ENCODE measurements at places on chromosomes 13 and 19. TPM values are rescaled to one million over a fixed set of nuclear protein-coding genes. Genes with fewer than 3 reads are reported as not detected.
A peak's percentile ranks its signal among the peaks of the same experiment; 100 is the strongest.

The TNFSF9 gene
- 0.38 TPM for total RNA-seq

The ZNF850 gene
- 5.2 TPM for total RNA-seq

The KLK7 gene
- total RNA-seq: not detected

The KANK2 gene
- total RNA-seq: 326 TPM

GRCh38 chr19:34104096-34104495 lies 68.2 kb upstream of the LSM14A start:
- no peak overlapping the region for H3K27ac ChIP-seq
- no peaks in the 10 kb centered on the region for H3K4me1 ChIP-seq
- H3K4me3 ChIP-seq: no peak overlapping the region
- peaks cover 61% of the 10 kb centered on the region for H3K27me3 ChIP-seq
- no peaks in the 10 kb centered on the region for H3K36me3 ChIP-seq

- no peaks in the 10 kb centered on the region for H3K36me3 ChIP-seq
- no peaks in the 10 kb centered on the region for H3K4me1 ChIP-seq
- no peak overlapping the region for H3K27ac ChIP-seq
- H3K27me3 ChIP-seq: peaks cover 96% of the 10 kb centered on the region
- no peak for DNase-seq
Observed at GRCh38 chr19:41774515-41774980, 19.2 kb downstream of the CEACAM6 start.

- H3K36me3 ChIP-seq: no peaks in the 10 kb centered on the region
- no peak overlapping the region for H3K27ac ChIP-seq
- H3K4me3 ChIP-seq: no peak overlapping the region
- H3K4me1 ChIP-seq: peaks cover 17% of the 10 kb centered on the region
Observed at GRCh38 chr13:109666656-109667055, 119.7 kb downstream of the IRS2 start.

DNA sequence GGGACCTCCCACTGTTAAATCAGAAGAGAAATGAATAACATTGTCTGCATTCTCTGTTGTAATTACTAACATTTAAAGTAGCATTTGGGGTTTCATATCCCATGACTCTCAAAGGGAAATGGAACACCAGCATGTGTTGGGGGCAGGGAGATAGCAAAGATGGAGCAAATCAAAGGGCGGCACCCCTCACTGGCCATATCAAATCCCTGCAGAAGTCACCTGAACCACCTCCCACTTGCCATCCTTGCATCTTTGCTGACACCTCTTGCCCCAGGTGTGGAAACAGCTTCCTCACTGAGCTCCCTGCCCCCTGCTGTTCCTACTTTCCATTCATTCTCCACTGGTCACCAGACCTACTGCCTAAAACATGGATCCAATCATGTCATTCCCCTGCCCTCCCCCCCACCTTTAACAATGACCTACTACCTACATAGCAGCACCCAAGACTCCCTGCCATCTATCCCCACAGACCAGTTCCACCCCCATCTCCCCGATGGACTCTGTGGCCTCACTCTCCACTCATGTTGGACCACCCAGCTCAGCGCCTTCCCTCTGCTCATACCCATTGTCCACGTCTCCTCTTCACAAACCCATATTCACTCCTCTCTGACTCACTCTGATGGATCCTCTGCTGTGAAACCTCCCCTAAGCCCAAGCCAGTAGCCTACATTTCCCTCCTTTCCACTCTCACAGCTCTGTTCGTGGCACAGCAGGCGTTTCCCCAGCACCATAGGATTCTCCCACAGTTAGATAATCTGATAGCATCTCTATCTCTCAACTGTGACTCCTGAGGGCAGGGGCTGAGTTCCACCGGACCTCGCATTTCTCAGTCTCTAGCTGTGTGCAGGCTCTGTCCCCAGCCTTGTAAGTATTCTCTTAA lies 55.9 kb downstream of the DLEU7 start:
- H3K4me3 ChIP-seq: no peak overlapping the region
- no peaks in the 10 kb centered on the region for H3K4me1 ChIP-seq
- no peak for DNase-seq
- H3K27me3 ChIP-seq: no peaks in the 10 kb centered on the region
- H3K27ac ChIP-seq: no peak overlapping the region
- no peaks in the 10 kb centered on the region for H3K36me3 ChIP-seq

DNA sequence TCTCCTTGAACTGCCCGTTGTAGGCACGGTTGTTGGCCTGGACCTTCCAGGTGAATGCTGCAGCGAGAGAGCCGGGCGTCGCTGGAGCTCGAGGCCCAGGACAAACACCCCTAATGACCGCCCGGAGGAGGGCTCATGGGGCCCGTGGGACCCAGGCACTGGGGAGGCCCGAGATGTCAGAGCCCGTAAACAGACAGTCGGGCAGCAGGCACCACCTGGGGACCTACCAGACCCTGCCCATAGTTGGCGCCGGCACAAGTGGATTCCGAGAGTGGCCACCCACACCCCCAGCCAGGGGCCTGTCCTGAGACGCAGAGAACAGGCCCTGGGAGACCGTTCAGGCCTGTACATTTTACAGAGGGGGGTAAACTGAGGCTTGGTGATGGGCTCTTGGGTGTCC lies 2.4 kb downstream of the ATP8B3 start:
- H3K36me3 ChIP-seq: no peaks in the 10 kb centered on the region
- H3K4me3 ChIP-seq: no peak overlapping the region
- no peaks in the 10 kb centered on the region for H3K27me3 ChIP-seq
- no peak for DNase-seq

The AMER2 gene
- total RNA-seq: not detected

The LILRB2 gene
- 1.7 TPM for total RNA-seq

DNA sequence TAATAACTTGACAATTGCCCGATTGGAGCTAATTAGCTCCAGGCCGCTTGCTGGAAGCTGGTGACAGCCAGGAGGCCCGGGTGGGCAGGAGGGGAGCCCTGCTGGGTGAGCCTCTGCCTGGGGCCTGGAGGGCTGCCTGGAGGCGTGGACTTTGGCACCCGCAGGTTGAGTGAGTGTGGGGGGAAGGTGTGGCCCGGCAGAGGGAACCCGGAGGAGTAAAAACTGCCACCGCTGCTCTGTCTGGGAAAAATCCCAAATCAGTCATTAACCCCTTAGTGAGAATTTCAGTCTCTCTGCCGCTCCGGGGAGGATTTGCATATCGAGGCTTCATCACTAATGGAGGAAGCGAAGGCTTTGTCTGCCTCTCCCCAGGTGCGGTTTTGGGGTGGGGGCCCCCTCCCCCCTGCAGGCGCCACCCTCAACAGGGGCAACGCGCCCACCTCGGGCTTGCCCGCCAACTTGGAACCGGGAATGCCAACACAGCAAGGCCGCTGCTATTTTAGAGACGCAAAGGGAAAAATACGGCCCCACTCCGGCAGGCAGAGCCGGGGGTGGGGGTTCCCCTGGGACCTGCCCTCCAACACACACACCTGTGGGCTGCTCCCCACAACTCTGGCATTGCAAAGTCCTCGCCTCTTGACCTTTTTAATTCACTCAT lies 6.2 kb downstream of the EFNA2 start:
- no peak overlapping the region for H3K4me3 ChIP-seq
- no peak for DNase-seq
- no peaks in the 10 kb centered on the region for H3K36me3 ChIP-seq

DNA sequence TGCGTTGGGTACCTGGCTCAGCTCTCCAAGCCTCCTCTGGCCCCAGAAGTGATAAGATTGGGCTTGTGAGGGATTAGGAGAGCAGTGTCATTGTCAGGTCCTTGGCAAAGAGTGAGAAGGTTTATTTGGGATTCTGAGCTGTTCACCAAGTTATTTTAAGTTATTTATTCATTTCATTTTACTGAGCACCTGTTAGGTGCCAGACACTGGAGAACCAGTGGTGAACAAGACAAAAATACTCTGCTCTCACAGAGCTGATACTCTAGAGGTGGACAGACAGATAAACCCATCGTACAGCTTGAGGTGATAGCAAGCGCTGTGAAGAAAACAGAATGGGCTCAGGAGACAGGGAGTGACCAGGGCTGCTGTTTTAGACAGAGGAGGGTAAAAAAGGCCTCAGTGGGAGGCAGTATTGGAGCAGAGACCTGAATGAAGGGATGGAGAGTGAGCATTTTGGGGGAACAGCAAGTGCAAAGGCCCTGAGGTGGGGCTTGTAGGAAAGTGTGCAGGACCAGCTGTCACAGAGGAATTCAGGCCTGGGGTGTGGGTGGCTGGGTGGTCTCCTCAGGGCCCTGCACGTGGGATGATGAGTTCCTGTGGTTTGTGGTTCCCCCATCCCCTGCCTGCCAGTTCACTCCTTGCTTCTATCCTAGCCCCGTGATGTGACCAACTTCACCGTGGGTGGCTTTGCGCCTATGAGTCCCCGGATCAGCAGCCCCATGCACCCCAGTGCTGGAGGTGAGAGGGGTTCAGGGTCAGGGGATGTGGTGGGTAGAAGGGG lies 8.7 kb upstream of the TIMM50 start:
- H3K4me3 ChIP-seq: no peak overlapping the region
- H3K4me1 ChIP-seq: peaks cover 11% of the 10 kb centered on the region
- DNase-seq: no peak
- H3K27me3 ChIP-seq: no peaks in the 10 kb centered on the region

DNA sequence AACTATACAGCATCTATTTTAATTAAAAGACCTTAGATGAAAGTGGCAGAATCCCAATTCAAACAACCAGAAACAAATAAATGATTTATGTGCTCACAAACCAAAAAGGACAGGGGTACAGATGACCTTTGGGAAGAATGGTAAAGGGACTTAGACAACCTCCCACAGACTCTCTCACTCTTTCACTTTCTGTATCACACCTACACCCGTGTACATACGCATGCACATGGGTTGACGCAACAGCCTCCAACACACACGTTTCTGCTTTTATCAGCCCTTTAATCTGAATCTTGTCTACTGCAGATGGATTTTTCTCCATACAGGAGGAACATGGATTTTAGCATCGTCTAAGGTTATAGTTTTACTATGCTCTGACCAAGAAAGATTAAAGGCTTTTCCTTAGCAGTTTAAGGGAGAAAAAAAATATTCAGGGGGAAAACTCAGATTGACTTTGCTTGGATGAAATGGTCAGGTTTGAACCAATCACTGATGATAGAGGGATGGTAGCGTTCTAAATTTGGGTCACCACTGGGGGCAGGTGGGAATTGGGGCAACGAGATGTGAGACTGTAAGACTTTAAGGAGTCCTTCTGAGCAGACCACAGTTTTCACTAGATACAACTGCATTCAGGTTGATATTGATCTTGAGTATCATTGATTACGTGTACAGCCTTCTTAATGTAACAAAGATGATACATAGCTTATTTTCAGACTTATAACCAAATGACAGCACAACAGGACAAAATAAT lies 166.1 kb downstream of the ITGBL1 start:
- no peak for DNase-seq
- H3K27me3 ChIP-seq: no peaks in the 10 kb centered on the region
- H3K36me3 ChIP-seq: no peaks in the 10 kb centered on the region
- H3K4me1 ChIP-seq: no peaks in the 10 kb centered on the region
- H3K4me3 ChIP-seq: no peak overlapping the region

DNA sequence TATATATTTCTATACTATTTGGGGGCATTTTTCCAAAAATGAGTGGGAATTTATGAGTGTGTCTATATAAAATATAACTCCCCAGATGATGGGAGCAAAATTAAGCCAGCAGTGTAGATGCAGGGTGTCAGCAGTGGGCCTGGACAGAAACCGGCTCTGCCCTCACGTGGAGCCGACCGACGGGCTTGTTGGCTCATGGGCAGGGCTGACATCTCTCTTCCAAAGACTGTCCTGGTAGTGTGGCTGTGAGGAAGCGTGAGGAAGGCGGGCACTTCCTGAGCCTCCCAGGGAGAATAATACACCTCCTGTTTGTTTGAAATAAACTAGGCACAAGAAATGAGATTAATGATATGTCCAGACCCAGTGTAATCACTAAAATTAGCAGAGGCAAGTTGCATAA lies 206.5 kb downstream of the TEX29 start:
- H3K27me3 ChIP-seq: peaks cover 59% of the 10 kb centered on the region
- DNase-seq: no peak
- no peaks in the 10 kb centered on the region for H3K4me1 ChIP-seq
- no peak overlapping the region for H3K27ac ChIP-seq
- H3K4me3 ChIP-seq: no peak overlapping the region

GRCh38 chr19:56405062-56405461 lies 930 bp downstream of the ZNF583 start:
- H3K27ac ChIP-seq: no peak overlapping the region
- no peaks in the 10 kb centered on the region for H3K27me3 ChIP-seq
- peak overlapping the region; percentile 79 for H3K4me3 ChIP-seq
- H3K4me1 ChIP-seq: peaks cover 24% of the 10 kb centered on the region
- peaks cover 44% of the 10 kb centered on the region for H3K36me3 ChIP-seq
- DNase-seq: no peak

- no peaks in the 10 kb centered on the region for H3K4me1 ChIP-seq
- H3K27ac ChIP-seq: no peak overlapping the region
- H3K4me3 ChIP-seq: no peak overlapping the region
- peaks cover 8% of the 10 kb centered on the region for H3K27me3 ChIP-seq
- no peak for DNase-seq
Observed at GRCh38 chr19:8877854-8878705, 45.9 kb downstream of the MBD3L1 start.

DNA sequence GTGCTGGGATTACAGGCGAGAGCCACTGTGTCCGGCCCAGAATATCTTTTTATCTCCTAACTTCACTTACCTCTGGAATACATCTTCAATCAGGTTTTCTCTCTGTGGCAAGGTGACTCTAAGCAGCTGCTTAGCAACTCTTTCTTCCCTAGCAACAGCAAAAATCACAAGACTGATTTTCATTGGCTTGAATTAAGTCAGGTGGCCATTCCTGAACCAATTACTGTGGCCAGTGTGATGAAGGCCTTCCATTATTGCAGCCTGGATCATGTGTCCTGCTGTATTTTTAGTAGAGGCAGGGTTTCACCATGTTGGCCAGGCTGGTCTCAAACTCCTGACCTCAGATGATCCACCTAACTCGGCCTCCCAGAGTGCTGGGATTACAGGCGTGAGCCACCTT lies 9.0 kb upstream of the LTBP4 start:
- peaks cover 7% of the 10 kb centered on the region for H3K4me1 ChIP-seq
- no peak for DNase-seq
- H3K27me3 ChIP-seq: peaks cover 22% of the 10 kb centered on the region
- no peak overlapping the region for H3K4me3 ChIP-seq
- H3K27ac ChIP-seq: no peak overlapping the region
- peaks cover 4% of the 10 kb centered on the region for H3K36me3 ChIP-seq

- no peaks in the 10 kb centered on the region for H3K27me3 ChIP-seq
- no peaks in the 10 kb centered on the region for H3K4me1 ChIP-seq
- DNase-seq: no peak
- no peaks in the 10 kb centered on the region for H3K36me3 ChIP-seq
Observed at GRCh38 chr13:53622456-53622855, 593.8 kb downstream of the OLFM4 start.

GRCh38 chr19:49599378-49600295 lies 8.7 kb downstream of the PRR12 start:
- H3K27ac ChIP-seq: no peak overlapping the region
- no peak overlapping the region for H3K4me3 ChIP-seq
- no peaks in the 10 kb centered on the region for H3K27me3 ChIP-seq
- H3K36me3 ChIP-seq: peaks cover 98% of the 10 kb centered on the region

DNA sequence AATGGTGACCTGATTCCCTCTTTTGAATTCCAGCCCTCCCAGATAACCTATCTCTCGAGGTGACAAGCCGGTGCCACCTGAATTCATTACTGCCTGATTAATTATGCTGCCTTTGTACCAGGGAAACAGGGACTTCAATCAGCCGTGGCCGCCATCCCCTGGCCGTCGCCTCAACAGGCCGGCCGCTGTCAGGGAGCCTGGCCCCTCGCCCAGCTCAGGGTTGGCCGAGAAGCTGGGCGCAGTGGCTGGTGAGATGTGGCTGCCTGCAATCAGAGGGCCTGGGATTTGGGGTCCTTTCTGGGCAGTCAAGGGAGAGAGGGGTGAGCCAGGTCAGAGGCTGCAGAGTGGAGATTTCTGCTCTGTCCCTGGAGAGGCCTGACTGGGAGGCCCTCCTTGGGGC lies 91.2 kb downstream of the KCTD15 start:
- H3K4me1 ChIP-seq: peaks cover 20% of the 10 kb centered on the region
- DNase-seq: no peak
- H3K4me3 ChIP-seq: no peak overlapping the region
- no peak overlapping the region for H3K27ac ChIP-seq
- H3K27me3 ChIP-seq: peaks cover 23% of the 10 kb centered on the region

The NDUFA11 gene
- total RNA-seq: 590 TPM

Measured in left ventricle myocardium inferior (tissue), 1 donor.